Caudate nucleus (tissue), 63 donors: ENCODE measurements at places on chromosomes 3 and 15.

DNA sequence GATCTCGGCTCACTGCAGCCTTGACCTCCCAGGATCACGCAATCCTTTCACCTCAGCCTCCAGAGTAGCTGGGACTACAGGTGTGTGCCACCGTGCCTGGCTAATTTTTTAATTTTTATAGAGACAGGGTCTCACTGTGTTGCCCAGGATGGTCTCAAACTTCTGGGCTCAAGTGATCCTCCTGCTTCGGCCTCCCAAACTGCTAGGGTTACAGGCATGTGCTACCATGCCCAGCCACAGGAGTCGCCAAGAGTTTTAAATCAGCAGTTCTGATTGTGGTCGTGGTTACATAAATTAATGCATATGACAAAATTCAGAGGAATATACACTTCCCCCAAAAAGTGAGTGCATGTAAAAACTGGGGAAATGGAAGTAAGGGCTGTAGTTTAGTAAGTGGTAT lies 32.9 kb downstream of the MEGF11 start:
- no peak for DNase-seq

DNA sequence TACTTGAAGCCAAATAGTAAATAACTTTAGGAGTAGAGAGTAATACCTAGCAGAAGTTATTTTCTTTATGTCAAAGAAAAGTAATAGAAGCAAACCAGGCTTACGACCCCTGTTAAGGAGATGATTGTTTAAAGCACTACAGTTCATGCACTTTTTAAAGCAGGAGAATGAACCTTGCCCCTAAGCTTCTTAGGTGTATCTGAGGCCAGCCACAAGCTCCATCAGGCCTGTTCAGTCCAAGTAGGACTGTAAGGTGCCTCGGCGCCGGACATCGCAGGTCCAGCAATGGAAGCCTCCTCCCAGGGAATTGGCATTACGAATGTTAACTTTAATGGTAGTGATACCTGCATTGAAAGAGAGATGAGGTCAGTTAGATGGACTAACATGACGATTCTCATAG lies 16.5 kb downstream of the GATM start:
- DNase-seq, result no peak

- DNase-seq, result no peak
Observed at GRCh38 chr3:182305881-182306665, 487.2 kb upstream of the ATP11B start.

- DNase-seq, result no peak
Observed at GRCh38 chr3:114308830-114309229, 15.0 kb downstream of the TIGIT start.
